Mononuclear cell (primary cell): ENCODE measurements at places on chromosomes 6 and 20. TPM values are rescaled to one million over a fixed set of nuclear protein-coding genes. Genes with fewer than 3 reads are reported as not detected.

The GCNT2 gene
- total RNA-seq, result 6.8 TPM

The ALDH8A1 gene
- total RNA-seq, result 1.5 TPM

The PNPLA1 gene
- total RNA-seq, result 1.2 TPM

The CTAGE9 gene
- total RNA-seq, result not detected

The MAP7 gene
- total RNA-seq, result 0.31 TPM

The TASP1 gene
- total RNA-seq, result 8.6 TPM

The ECT2L gene
- total RNA-seq, result not detected

The C20orf144 gene
- 0.21 TPM for total RNA-seq

The INSM1 gene
- total RNA-seq, result not detected

The NKX2-2 gene
- total RNA-seq, result not detected

The BPIFB2 gene
- total RNA-seq, result not detected

The GTSF1L gene
- total RNA-seq, result not detected

The CNBD2 gene
- total RNA-seq, result 11.3 TPM

The MATN4 gene
- not detected for total RNA-seq

The CLVS2 gene
- total RNA-seq, result under 0.01 TPM

The GPR6 gene
- total RNA-seq, result not detected

The FRK gene
- total RNA-seq, result not detected

The CASS4 gene
- total RNA-seq, result 13.4 TPM

The DLK2 gene
- total RNA-seq, result 0.31 TPM

The COL12A1 gene
- 0.21 TPM for total RNA-seq

The BEND6 gene
- total RNA-seq, result 1.0 TPM

The FAM210B gene
- 20.6 TPM for total RNA-seq

The GLO1 gene
- 45.5 TPM for total RNA-seq

The SLC22A2 gene
- not detected for total RNA-seq

The CD24 gene
- total RNA-seq, result 2.4 TPM

The SYNDIG1 gene
- total RNA-seq, result not detected

The MCHR2 gene
- total RNA-seq, result not detected

The GJA10 gene
- total RNA-seq, result not detected

The EPPIN gene
- not detected for total RNA-seq

The KIFC1 gene
- total RNA-seq, result 0.94 TPM

The CRISP2 gene
- total RNA-seq, result not detected

The ANKRD66 gene
- total RNA-seq, result not detected

The OPN5 gene
- total RNA-seq, result not detected

The THBS2 gene
- under 0.01 TPM for total RNA-seq

The TRMT11 gene
- 35.2 TPM for total RNA-seq
